Hair follicular keratinocyte (primary cell): ENCODE measurements at places on chromosomes 16 and 17. TPM values are rescaled to one million over a fixed set of nuclear protein-coding genes. Genes with fewer than 3 reads are reported as not detected.

Gene HCRT
- not detected in 2 replicates for total RNA-seq

Gene KDM6B
- total RNA-seq = 2.1 and 3.9 TPM in 2 replicates

Gene KRTAP16-1
- total RNA-seq = not detected in 2 replicates

Gene HYDIN
- total RNA-seq = 0.08 and 0.19 TPM in 2 replicates

Gene GFAP
- not detected in 2 replicates for total RNA-seq

Gene PIMREG
- 9.8 and 33.9 TPM in 2 replicates for total RNA-seq

Gene EEF2K
- total RNA-seq = 7.7 and 10.6 TPM in 2 replicates

Gene KRT24
- total RNA-seq = not detected in 2 replicates

Gene KLHL11
- 13.3 and 15.9 TPM in 2 replicates for total RNA-seq

Gene NPW
- total RNA-seq = 0.68 TPM in 1 of 2 replicates, not detected in the other

Gene GNGT2
- not detected in 2 replicates for total RNA-seq

Gene C16orf86
- total RNA-seq = 1.9 and 2.0 TPM in 2 replicates

Gene LRRC75A
- not detected in 2 replicates for total RNA-seq

Gene CACNG1
- not detected in 2 replicates for total RNA-seq

Gene SLC5A11
- not detected in 2 replicates for total RNA-seq

Gene FBXO39
- 3.2 and 9.3 TPM in 2 replicates for total RNA-seq

Gene GAS2L2
- total RNA-seq = not detected in 2 replicates

Gene FOXL1
- 6.0 and 7.9 TPM in 2 replicates for total RNA-seq

Gene FBXW10
- total RNA-seq = not detected in 2 replicates

Gene COPZ2
- total RNA-seq = 16.6 and 26.8 TPM in 2 replicates
